ENCODE measurements at places on chromosomes 13 and 19.

DNA sequence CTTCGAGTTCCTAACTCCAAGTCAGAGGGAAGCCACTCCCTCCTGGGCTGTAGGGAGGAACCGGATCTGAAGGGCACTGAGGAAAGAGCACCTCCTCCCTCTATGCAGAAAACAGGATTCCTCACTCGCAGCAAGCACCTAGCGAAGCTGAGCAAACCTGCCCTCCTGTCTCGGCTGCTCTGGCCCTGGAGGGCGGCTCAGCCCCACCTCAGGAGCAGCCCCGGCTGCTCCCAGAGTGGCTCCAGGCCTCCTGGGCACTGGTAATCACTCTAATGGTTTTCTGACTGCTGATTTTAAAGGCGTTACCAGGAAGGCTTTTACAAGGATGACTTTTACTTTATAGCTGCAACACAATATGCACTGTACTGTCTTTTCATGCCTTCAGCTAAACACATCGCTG lies 312.5 kb downstream of the TEX29 start:
- DNase-seq, result no peak

GRCh38 chr13:108574856-108575255 lies 54.6 kb upstream of the MYO16 start:
- no peak for DNase-seq

DNA sequence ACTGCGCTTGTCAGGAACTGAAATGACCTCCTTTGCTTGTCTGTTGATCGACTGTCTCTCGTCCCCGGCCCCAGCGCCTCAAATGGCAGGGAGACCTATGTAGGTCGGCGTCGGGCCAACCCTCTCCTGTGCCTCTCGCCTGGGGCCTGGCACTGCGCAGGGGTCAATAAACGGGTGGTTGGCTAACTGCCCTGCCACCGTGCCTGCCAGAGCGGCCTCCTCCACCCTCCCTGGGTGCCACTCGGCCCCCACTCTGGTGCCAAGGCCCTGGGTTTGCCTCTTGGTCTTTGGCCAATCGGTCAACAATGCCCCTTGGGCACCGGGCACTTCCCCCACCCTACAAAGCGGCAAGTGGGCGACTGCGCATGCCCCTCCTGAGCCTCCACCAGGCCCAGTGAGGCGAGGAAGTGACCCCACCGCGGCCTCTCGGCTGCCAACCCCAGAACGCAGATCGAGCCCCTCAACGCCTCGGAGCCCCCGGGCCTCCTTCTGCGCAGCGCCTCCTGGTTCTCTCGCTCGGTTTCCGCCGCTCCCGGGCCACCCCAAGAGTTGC lies 1.1 kb downstream of the KEAP1 start:
- DNase-seq, result peak; percentile 35

- no peak for DNase-seq
Observed at GRCh38 chr19:30676990-30677679, 305.0 kb downstream of the ZNF536 start.

- DNase-seq, result no peak
Observed at GRCh38 chr19:4088975-4089374, 22.3 kb upstream of the ZBTB7A start.

DNA sequence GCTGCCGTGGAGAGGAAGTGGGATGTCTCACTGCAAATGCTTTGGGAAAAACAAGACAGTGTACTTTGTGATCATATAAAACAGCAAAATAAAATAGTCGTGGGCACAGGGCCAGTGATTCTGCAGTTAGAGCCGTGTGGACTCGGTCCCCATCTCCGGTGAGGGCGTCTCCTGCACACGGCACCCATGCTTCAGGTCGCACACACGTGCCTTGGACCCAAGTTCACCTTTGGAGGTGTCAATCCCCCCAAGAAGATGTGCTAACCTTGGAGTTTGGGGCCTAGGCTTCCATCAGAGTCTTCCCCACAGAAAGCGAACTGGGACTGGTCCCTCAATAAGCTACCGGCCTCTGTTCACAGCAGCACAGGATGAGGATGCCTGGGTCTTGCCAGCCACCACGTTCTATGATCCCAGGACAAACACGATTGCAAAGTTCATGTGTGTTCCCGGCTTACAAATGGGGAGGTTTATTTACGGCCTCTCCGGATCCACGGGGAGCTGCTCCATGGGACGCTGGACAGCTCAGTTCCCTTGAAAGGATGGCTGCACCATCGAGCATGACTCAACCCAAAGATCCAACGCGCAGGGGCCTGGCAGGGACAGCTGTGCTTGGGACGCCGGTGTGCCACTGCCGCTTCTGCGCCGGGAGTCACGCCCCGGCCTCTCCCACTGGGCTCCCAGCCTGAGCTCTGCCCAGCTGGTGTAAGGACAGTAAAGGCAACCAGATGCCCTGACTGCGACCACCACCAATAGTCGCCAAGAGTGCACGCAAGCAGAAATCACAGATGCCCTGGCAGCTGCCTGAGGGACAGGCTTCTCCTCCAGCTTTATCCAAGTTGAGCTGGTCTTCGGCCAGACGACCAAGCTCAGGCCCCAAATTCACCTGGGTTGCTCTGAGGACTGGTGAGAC lies 8.6 kb downstream of the GAS6 start:
- DNase-seq, result no peak

DNA sequence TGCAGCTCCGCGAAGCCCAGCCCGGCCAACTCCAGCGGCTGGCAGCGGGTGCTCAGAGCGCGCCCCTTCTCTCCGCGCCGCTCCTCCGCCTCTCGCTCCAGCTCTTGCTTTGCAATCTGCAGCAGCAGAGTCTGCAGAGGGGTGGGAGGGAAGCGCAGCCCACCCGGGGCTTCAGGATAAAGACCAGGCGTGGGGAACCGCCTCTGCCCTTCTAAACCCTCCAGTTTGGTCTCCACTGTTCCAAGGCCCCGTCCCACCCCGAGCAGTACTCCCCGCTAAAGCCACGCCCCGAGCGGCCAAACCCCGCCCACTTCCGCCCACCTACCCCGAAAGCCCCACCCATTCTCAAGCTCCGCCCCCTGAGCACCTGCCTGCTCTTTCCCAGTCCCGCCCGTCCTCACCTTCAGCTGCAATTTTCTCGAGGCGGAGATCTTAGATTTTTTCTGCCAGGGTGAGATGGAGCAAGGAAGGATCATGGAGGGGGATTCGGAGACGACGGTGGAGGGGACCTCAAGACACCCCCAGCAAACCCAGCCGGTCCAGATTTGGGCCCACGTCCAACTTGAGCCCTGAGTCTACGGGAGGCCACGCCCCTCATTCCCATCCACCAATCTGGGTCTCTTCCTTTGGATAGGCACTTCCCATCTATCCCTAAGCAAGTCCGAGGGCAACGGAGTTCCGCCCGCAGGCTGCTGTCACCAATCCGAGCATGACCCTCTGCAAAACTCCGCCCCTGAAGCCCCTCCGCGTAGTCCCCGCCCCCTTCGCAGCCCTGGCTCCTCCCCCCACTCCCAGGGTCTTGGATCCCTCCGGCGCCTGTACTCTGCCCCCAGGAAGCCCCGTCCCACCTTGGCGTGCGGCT lies 1.1 kb downstream of the TNNI3 start:
- DNase-seq, result peak; percentile 21

GRCh38 chr19:18896421-18896841 lies 473 bp upstream of the CERS1 start:
- DNase-seq, result no peak

- DNase-seq, result no peak
Observed at GRCh38 chr19:2604747-2605329, 97.7 kb downstream of the GNG7 start.

DNA sequence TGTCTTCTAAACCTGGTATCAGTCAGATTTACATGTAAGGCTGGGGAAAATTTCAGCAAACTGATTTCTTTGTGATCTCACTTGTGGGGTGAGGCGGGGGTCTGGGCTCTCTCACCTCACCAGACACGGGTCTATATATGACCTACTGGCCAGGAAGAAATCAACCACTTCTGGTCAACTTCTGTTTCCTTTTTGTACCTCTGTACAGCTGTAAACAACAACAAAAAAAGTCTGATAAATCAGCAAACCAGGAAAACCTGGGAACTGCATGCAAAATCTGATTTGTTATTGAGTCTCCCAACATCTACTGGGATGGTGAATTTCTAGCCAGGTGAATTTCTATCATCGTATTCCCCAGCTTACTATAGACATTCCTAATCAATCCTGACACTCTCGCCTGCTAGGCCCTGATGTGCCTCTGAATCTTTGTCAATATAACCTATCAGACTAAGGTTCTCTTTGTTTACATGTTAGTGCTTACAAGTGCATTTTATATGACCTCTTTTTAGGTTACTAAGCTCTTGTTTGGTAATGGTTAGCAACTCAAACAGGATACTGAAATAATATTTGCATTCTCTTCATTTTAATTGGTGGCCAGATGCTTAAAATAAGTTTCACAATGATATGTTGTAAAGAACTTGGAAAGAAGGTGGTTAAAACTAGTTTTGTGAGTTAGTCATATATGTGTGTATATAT lies 77.7 kb downstream of the LRRC63 start:
- DNase-seq, result no peak

GRCh38 chr19:10637894-10638293 lies 12.5 kb downstream of the SLC44A2 start:
- no peak for DNase-seq

DNA sequence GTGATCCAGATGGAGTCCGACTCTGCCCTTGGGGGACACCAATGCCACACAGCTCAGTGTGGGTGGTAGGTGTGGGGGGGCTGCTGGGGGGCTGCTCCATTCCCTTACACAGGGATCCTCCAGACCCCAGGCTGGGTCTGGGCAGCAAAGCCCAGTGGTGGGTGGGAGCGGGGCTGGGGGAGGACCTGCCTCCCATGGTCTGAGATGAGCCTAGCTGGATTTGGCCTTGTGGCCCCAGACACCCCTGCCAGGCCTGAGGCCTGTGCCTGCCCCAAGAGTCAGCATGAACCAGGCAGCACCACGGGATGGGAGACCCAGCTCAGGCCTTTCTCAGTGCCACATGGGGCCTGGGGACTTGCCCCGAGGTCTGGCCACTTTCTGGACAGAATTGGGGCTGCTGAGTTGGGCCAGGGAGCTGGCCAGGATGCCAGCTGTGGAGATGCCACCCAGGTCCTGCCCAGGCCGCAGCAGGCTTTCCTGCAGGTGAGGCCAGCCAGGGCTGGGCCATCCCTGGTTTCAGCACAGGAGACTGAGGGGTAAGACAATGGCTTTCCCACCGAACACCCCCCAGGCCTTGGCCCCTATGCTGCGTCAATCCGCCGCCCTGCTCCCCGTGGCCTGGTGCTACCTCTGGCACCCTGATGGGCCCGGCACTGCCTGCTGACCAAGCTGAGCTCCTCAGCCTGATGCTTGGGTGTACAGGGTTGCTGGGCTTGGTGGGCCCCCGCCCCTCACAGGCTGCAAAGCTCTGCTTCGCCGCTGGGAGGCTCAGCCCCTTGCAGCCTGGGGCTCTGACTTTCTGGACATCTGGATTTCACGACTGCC lies 24.2 kb downstream of the CEBPG start:
- DNase-seq, result no peak

- DNase-seq, result no peak
Observed at GRCh38 chr19:8022275-8022674, 16.8 kb upstream of the ELAVL1 start.

DNA sequence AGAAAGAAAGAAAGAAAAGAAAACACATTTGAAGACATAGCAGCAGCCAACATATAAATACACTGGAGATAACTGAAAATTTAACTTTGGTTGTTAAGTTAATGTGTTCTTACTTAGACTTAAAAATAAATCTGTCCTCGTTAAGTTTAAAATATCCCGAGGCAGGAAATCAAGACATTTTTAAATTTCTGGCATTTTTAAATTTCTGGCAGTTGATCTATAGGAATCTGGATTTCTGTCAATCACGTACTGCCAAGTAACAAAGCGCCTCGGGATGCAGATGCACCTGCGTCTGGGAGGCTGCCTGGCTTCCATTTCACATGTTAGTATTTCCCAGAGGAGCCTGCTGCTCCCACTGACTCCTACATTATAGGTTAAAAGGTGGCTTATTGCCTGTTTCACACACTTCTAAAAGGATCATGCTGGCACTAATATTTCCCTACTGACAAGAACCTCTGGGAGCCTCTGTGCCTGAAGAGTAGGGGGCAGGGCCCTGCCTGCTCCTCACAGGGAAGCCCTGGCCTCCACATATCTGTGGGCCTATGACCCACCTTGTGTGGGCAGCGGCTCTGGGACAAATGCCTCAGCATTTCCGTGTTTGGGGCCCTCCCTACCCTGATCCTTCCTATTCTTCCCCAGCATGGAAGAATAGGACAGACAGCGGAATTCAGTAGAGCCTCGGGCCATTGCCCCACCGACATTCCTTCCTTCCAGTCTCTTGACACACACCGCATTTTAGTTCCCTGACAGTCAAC lies 62.8 kb upstream of the ATP12A start:
- DNase-seq, result no peak

GRCh38 chr13:44780591-44781280 lies 204.6 kb upstream of the TSC22D1 start:
- no peak for DNase-seq

- DNase-seq, result no peak
Observed at GRCh38 chr13:46896341-46897137, at the start of gene HTR2A. TSS of gene HTR2A (minus strand) at chr13:46897053. CDS start at chr13:46895906, 1,147 bp downstream.

GRCh38 chr19:16133818-16134217 lies 9.7 kb upstream of the HSH2D start:
- DNase-seq, result no peak

DNA sequence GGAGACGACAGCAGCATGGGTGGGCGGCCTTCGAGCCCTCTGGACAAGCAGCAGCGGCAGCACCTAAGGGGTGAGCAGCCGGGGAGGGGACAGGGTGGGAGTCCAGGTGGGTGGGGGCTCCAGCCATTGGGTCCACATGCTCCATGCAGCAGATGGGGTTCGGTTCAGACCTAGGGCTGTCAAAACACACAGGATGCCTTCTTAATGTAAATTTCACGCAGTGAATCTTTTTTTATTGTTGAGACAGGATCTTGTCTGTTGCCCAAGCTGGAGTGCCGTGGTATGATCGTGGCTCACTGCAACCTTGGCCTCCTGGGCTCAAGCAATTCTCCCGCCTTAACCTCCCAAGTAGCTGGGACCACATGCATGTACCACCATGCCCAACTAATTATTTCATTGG lies 15.9 kb downstream of the PGLS start:
- no peak for DNase-seq

- DNase-seq, result no peak
Observed at GRCh38 chr13:94613051-94613450, 11.4 kb downstream of the GPR180 start.

DNA sequence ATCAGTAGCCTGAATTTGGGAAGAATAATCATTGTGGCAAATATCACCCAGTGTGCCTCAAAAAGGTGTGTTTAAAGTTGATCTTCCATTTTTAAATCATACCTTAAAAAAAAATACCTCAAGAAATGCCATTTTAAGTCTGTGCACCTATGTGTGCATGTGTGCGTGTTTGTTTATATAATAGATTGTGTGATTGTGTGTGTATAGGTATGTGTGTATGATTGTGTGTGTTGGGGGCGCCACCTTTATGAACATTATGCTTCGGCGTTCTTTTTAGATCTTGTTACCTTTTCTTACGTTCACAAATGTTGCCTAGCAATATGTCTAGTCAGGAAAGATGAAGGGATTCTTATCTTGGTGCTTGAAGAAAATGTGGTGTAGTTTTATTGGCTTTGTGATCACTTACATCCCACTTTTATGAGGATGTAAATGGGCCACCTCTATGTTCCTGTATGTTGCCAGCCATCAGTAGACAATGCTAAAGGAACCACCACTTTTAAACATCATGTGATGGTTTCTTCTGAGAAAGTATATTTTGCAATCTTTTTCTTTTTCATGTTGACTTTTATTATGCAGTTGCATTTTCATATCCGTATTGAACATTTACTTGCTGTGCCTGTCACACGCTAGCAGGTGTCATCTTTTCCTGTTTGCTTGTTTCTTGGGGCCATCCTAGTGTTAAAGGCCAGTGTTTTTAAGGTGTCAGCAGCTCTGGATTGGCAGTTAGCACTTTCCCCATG lies 2.2 kb upstream of the IRS2 start:
- DNase-seq, result no peak

Data from activated CD4-positive, alpha-beta T cell treated with anti-CD3 and anti-CD28 coated beads for 4 hours (primary cell).